ENCODE measurements at places on chromosomes 5 and 9. TPM values are rescaled to one million over a fixed set of nuclear protein-coding genes. Genes with fewer than 3 reads are reported as not detected.

ADGRV1 gene
- total RNA-seq: 0.35 TPM

PIGO gene
- 16.5 TPM for total RNA-seq

ZNF474 gene
- total RNA-seq: 0.17 TPM

PCDHGB5 gene
- 17.8 TPM for total RNA-seq

FGF18 gene
- 0.35 TPM for total RNA-seq

ERMP1 gene
- 29.9 TPM for total RNA-seq

- DNase-seq: no peak
These were observed 442 bp downstream of the NEURL1B start for GRCh38 chr5:172641359-172642050.

DNA sequence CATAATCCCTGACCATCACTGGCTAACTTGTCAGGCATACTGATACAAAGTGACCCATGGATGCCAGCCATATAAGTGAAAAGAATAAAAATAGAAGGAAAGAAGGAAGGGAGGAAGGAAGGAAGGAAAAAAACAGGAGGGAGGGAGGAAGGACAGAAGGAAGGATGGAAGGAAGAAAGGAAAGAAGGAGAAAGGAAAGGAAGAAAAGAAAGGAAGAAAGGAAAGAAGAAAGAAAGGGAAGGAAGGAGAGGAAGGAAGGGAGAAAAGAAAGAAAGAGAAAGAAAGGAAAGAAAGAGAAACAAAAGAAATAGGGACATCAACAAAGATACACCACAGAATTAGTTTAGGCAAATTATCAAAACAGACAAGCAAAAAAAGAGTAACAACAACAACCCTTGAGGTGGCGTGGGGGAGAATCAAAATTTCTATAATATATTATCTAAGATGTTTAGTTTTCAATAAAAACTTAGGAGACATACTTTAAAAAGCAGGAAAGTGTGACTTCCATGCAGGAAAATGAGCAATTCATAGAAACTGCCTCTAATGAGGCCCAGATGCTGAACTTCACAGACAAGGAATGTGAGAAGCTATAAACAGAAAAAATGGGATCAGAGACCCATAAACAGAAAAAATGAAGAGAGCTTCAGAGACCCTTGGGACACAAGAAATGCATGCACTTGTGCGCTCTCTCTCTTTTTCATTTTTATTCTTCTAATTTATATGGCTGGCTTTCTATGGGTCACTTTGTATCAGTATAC is 96.1 kb upstream of the NFIL3 start:
- no peak for DNase-seq

GRCh38 chr9:4146293-4146692 is 153.6 kb downstream of the GLIS3 start:
- DNase-seq: peak; percentile 94

DNA sequence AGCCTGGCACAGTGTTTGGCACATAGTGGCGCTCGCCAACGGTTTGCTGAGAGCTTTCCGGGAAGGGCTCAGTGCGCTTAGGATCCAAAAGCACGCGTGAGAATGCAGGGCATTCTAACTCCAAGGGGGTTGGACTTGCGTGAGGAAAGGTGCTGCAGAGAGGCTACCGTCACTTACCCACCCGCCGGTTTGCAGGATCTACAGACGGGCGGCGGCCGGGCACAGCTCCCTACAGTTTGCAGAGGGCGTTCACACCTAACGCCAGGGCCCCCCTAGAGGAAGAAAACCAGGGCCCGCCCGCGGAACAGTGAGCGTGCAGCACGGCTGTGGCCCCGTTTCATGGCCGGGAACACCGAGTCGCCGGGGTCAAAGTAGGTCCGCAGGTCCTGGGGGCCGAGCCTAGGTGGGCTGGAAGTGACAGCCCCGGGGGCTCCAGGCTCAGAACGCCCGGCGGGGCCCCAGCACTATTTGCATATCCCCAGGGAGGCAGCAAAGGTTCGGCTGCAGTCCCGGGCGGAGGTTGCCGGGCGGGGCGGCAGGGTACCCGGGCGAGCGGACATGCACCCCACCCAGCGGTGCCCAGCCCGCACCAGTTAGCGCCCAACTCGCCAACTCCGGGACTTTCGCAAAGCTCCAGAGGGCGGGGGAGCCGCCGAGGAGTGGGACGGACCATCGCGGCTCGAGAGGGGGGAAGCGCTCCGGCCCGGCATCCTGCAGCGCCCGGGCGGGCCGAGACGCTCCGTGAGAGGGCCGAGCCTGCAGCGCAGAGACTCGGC is 526 bp upstream of the GALNT10 start:
- DNase-seq: peak; percentile 45

- peak; percentile 33 for DNase-seq
These were observed 554 bp downstream of the SDHA start for GRCh38 chr5:218457-219291.

- no peak for DNase-seq
These were observed 671 bp downstream of the DUSP1 start for GRCh38 chr5:172770374-172770674.

- DNase-seq: no peak
These were observed 7.0 kb upstream of the MRNIP start for GRCh38 chr5:179865491-179866240.

DNA sequence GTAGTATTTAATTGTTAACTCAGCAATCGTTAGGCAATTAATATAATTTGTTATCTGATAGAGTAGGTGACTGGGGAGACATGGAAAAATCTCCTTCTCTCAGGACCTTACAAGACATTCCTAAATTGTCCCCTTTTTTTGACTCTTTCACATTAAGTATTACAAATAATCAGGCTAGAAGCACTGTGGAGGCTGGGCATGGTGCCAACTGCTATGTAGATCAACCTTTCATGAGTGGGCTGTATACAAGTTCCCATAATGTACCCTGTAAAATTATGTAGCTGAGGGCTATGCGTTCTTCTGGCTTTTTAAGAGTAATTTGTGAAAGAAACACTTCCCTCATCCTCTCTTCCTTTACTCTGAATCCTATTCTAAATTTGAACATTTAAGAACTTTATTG is 140.2 kb downstream of the NFIB start:
- DNase-seq: peak; percentile 33
